NCI-H187 treated with DMSO at 0.1 percent for 48 hours (cell line): ENCODE measurements at places on chromosomes 16 and 17.

DNA sequence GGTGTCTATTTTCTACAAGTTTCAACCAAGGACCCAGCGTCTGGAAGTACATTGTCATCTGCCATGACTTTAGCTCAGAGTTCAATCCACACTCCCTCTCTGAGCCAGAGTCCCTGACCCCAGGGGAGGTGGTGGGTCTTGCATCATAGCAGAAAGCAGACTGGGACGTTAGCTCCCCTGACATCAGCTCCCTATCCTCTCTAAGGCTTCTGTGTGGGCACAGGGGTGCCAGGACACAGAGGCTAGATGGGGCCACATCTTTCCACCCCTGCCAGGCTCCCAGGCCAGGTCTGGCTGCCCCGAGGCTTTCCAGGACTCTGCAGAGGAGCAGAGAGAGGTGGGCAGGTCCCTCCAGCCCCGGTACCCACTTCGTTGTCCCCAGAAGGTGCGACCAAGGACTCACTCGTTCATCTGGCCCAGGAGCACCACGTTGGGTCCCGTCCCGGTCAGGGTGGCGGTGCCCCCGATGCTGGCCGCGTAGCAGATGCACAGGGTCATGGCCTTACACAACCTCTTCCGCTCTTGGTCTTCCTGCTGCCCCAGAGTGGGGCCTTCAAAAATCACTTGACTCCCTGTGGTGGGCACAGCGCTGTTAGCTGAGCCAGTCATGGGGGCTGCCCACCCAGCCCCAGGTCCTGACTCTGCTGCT lies 10.5 kb downstream of the SLC13A5 start:
- no peak for DNase-seq

DNA sequence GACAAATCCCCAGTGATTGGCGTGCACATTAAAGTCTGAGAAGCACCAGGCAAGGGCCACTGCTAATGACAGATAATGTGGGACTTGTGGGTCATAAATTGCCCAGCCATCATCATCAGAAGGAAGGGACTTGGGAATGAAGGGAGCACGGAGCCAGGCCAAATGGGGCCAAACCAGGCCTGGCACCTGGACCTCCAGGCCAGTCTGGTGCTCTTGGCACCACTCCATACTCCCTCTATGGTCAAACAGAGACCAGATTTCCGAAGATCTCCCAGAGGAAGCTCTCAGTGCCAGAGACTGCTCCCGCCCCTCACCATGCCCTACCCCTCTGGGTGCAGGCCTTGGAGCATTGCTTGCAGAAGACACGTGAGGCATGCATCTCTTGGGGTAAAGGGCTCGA lies 142.2 kb downstream of the CCDC182 start:
- DNase-seq: no peak

- DNase-seq: no peak
These were observed 44.7 kb downstream of the TMEM132E start for GRCh38 chr17:34623856-34624766.

GRCh38 chr16:85690469-85691064 lies 1.8 kb upstream of the GINS2 start:
- DNase-seq: no peak

DNA sequence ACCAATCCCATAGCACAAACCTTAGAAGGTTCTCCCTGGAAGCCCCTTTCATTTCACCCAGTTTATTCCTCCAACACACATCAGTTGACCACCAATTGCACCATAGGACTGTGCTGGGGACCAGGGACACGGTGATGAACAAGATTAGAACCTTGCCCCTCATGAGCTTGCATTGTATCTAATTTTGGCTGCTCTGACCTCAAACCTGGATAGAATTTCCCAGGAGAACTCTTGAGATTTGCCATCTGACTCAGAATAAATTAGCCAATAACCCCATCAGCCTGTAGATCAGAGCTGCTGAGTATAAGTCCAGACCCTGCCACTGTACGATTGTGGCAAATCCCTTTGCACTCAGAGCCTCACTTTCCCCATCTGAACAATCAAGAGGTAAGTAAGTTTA lies 52.1 kb downstream of the CDH11 start:
- no peak for DNase-seq

- DNase-seq: no peak
These were observed 2.7 kb downstream of the GCGR start for GRCh38 chr17:81806461-81807209.

DNA sequence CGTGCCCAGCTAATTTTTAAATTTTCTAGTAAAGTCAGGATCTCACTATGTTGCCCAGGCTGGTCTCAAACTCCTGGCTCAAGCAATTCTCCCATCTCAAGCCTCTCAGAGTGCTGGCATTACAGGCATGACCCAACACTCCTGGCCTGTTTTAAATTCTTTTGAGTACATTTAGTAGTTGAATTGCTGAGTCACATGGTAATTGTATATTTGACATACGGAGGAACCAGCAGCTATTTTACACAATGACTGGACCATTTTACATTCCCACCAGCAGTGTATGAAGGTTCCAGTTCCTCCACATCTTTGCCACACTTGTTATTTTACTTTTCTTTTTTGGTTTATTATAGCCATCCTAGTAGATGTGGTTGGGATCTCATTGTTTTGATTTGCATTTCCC lies 43.6 kb downstream of the RHOT1 start:
- no peak for DNase-seq

DNA sequence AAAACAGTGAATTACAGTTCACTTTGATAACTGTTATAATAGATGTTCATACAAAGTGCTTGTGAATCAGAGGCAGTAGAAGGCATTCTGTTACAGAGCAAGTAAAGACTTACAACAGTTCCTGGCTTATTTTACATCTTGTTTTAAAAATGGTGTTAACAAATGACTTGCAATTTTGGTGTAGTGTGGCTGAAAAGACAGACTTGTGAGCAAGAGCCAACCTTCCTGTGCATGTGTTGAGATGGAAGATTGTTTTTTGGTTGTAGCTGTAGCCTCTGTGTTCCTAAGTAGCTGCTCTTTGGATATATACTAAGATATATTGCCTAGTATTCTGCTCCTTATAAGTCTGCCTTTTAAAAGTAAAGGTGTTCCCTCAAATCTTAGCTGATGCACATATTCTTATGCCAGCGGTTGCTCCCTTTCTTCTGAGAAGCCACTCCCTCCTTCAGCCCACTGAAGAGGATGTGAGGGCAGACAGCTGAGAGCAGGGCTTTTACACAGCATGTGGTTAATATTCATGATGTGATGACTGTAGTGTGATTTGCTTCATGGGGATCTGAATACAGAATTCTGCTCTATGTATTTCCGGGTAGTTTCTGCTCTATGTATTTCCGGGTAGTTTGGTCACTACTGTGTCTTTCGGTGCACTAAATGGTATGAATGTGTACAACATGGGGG lies 182.3 kb downstream of the PHKB start:
- no peak for DNase-seq

GRCh38 chr17:681738-682529 lies 32.7 kb downstream of the VPS53 start:
- DNase-seq: no peak

- peak; percentile 28 for DNase-seq
These were observed 20.8 kb downstream of the NPRL3 start for GRCh38 chr16:117379-118365.

- no peak for DNase-seq
These were observed 10.4 kb upstream of the SLC47A2 start for GRCh38 chr17:19726631-19727376.

- no peak for DNase-seq
These were observed 282.0 kb downstream of the SEC14L1 start for GRCh38 chr17:77422748-77423113.

GRCh38 chr16:51355195-51355594 lies 204.1 kb upstream of the SALL1 start:
- no peak for DNase-seq

GRCh38 chr17:53470626-53471025 lies 352.1 kb upstream of the KIF2B start:
- DNase-seq: no peak

DNA sequence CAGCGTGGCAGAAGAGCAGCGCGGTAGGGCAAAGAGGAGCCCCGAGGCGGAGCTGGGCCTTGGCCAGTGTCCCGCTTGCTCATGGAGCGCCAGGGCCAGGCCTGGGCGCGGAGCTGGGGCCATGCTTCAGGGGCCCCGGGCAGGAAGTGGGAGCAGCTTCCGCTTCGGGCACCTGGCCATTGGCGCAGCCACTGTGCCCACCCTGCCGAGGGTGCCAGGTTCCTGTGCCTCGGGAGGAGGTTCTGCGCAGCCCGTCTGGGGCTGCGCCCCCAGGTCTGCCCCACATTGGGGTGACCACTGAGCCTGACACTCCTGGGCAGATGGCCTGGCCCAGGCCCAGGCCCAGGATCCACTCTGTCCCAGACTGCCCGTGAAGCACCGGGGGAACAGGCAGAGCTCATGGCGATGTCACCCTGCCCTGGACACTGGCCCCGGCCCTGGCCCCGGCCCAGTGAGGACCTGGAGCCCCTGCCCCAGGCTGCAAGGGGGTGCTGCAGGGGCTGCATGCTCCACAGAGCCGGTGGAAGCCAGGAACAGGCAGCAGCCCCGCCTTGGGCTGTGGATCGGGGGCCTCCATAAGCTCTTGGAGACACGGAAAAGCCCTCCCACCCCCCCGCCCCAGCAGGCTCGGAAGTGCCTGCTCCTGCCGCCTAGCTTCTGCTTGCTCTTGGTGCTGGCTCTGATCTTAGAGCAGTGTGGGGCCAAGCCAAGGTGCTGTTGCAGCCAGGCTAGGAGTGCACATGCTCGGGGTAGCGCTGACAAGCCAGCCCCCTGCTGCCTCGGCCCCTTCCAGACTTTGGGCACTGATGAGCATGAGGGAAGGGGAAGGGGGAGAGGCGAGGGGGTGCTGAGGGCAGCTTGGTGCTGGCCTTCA lies 35.9 kb upstream of the FOXJ1 start:
- no peak for DNase-seq

DNA sequence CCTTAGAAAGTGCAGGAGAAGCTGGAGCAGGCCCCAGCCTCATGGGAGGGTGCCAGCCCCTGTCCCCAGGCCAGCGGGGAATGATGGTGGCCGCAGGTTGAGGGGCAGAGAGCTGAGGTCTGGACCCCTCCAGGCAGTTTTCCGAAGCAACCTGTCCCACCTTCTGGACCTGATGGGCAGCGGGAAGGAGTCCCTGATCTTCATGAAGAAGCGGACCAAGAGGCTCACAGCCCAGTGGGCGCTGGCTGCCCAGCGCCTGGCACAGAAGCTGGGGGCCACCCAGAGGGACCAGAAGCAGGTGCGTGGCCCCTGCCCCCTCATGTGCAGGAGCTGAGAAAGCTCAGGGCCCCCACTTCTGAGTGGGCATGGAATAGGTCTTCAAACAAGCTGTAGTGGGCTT lies 36.8 kb downstream of the MGAT5B start:
- no peak for DNase-seq

- no peak for DNase-seq
These were observed 3.8 kb upstream of the DBNDD1 start for GRCh38 chr16:90023078-90023447.

- no peak for DNase-seq
These were observed 54.1 kb downstream of the VMP1 start for GRCh38 chr17:59761385-59762048.

DNA sequence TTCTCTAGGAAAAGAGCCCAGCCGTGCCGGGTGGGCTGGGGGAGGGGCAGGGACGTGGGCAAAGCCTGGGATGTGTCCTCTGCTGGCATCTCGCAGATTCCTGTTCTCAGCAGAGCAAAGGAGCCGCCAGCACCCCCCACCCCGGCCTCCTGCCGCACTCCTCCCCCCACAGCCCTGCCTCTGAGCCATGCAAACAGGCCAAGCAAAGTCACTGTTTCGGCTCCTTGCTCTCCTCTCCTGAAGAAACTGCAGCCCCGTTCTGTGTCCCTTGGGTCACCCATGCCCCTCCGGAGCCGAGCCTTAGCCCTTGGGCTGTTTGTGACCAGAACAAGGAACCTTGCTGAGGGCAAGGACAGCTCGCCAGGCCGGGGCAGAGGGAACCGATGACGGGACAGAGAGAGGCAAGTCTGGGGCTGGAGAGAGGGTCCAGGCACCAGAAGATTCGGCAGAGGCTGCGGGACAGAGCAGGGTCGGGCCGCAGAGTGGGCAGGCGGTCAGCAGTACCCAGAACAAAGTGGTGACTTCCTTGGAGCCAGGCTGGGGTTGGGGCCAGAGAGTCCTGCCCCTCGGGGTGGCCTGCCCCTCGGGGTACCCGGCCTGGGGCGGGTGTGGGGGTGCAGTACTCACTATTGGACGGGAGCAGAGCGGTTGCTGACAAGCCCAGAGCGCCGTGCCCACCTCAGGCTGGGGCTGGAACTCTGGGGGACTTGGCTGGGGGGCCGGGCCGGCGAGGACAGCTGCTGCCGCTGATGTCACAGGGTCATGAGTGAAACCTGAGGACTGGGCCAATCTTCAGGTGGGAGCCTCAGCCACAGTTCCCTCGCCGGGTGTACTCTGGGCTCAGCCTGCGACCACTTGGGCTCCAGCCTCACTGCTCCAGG lies 9.2 kb upstream of the PRR29 start:
- no peak for DNase-seq

DNA sequence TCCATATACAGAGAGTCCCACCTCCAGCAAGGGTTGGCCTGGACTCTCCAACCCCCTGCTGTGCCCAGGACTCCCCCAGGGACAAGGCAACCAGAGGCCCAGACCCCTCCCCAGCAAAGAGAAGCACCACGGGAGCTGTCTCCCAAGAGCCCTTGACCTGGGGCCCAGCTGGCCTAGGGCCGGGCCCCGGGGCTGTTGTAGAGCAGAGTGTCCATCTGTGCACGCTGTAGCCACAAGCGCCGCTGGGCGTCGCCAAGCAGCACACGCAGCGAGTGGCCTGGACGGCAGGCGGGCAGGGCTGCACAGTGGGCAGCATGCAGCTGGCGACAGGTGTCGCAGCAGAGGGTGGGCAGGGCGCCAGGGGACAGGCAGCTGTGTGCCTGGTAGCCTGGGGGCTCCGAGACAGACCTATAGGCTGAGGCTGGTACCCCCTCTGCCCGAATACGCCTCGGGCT lies 4.3 kb downstream of the SPATA2L start:
- no peak for DNase-seq

GRCh38 chr16:77409311-77409710 lies 25.5 kb downstream of the ADAMTS18 start:
- no peak for DNase-seq

- no peak for DNase-seq
These were observed 31.5 kb upstream of the TNRC6C start for GRCh38 chr17:77926981-77927380.

DNA sequence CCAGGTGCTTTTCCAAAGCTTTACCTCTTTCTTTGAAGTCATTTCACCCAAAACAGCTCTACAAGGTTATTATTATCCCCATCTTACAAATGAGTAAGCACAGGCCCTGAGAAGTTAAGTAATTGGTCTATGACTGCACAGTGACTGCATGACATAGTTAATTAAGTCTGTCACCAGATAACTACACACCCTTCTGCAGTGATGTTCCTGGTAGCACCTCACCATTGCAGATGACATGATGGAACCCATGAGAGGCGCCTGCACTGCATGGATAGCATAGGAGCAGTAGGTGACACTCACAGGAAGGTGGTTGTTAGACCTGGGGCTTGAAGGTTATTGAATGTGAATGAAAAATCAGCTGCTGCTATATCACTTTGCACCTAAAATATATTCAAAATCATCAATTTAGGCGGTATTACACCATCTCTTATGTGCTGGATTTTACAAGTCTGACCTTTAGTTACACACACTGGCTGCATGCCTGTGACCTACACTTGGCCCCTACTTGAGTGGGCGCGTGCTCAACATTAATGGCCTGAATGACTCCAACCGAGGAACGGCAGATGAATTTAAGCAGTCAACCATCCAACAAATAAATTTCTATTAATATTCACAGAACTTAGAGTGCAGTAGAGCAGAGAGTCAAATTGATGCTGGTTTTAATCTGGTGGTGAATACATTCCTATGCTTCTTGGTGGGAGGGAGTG lies 239.6 kb downstream of the CDH11 start:
- DNase-seq: no peak
